CD8-positive, alpha-beta memory T cell (primary cell): ENCODE measurements at places on chromosomes 1 and 21. TPM values are rescaled to one million over a fixed set of nuclear protein-coding genes. Genes with fewer than 3 reads are reported as not detected.

TAL1 gene
- not detected for total RNA-seq

- H3K27ac ChIP-seq: no peak overlapping the region
- no peak for DNase-seq
Measured at GRCh38 chr1:55472115-55472514, 257.0 kb upstream of the USP24 start.

- no peak for DNase-seq
- H3K27ac ChIP-seq: no peak overlapping the region
- H3K36me3 ChIP-seq: no peaks in the 10 kb centered on the region
- no peaks in the 10 kb centered on the region for H3K27me3 ChIP-seq
- H3K4me3 ChIP-seq: no peak overlapping the region
Measured at GRCh38 chr1:185769136-185769535, 34.9 kb downstream of the HMCN1 start.

TOR3A gene
- 54.6 TPM for total RNA-seq

SON gene
- total RNA-seq: 339 TPM

GRCh38 chr1:34404804-34405203 is 228.1 kb downstream of the C1orf94 start:
- H3K4me3 ChIP-seq: no peak overlapping the region
- H3K27me3 ChIP-seq: no peaks in the 10 kb centered on the region
- DNase-seq: no peak
- no peaks in the 10 kb centered on the region for H3K4me1 ChIP-seq
- no peaks in the 10 kb centered on the region for H3K36me3 ChIP-seq
- no peak overlapping the region for H3K27ac ChIP-seq

- no peaks in the 10 kb centered on the region for H3K27me3 ChIP-seq
- no peak within 1 kb of the TSS for H3K4me3 ChIP-seq
- no peak within 1 kb of the TSS for H3K27ac ChIP-seq
- H3K36me3 ChIP-seq: no peaks in the 10 kb centered on the region
Measured at GRCh38 chr1:158426137-158426536, at the start of gene OR10K2. OR10K2 (minus strand) TSS chr1:158426237; CDS start chr1:158420866, 5,371 bp downstream.

DNA sequence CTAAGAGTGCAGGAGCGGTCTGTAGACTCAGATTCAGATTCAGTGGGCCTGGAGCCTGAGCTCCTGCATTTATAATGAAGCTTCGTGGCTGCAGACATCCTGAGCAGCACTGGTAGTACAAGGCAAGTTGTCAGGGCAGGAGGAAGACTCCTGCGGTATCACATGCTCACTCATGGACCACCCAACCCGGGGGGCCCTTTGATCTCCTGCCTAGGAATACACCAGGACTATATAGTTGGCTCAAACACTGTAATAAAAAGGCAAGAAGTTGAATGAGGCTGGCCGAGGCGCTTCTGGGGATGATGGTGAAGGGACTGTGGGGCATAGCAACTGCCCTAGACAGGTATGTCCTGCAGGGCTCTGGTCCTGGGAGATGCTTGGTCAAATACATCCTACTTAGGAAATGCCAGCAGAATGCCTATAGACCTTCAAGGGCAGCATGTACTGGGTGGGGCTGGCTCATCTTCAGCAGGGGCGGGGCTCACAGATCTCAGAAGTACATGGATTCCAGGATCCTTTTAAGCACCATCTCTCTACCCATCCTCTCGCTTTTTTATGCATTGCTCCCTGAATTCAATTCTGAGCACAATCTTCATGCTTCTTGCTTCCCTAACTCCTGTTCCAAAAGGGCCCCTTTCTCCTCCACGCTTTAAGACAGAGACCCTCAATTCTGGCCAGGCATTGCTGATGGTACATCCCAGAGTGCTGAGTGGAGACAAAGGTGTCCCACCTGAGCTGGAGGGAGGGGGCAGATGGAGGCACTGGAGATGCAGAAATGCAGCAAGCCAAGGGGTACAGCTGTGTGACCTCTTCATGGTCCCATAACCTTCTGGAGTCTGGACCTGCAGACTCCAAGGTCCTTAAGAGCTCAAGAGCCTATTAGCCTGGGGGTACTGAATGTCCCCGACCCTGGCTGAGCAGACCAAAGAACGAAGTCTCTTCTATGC is 2.1 kb upstream of the RAP1GAP start:
- peak overlapping the region; percentile 73 for H3K27ac ChIP-seq
- H3K4me3 ChIP-seq: no peak overlapping the region
- H3K4me1 ChIP-seq: peaks cover 26% of the 10 kb centered on the region
- DNase-seq: no peak

- peaks cover 72% of the 10 kb centered on the region for H3K4me1 ChIP-seq
- peak overlapping the region; percentile 34 for H3K4me3 ChIP-seq
- peak overlapping the region; percentile 26 for H3K27ac ChIP-seq
- no peaks in the 10 kb centered on the region for H3K27me3 ChIP-seq
Measured at GRCh38 chr1:160744199-160744851, 5.3 kb downstream of the SLAMF7 start.

DNA sequence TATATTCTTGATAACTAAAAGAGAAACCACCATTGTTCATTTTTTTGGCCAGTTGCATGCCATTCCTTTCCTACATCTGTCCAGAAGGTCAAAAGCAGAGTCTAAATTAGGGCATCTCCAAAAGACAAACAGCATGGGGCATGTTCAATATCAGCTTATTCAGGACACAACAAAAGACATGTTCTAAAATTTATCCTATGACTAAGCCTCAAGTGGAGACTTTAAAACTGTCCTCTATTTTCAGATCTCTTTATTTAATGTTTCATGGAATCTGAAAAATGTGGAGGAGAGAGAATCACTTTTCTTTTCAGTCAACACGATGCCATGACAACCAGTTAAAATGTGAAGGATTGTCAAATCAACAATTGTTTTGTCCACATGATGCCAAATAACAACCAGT is 303.4 kb upstream of the PRMT6 start:
- DNase-seq: no peak
- H3K4me1 ChIP-seq: no peaks in the 10 kb centered on the region
- H3K4me3 ChIP-seq: no peak overlapping the region
- no peak overlapping the region for H3K27ac ChIP-seq

DNA sequence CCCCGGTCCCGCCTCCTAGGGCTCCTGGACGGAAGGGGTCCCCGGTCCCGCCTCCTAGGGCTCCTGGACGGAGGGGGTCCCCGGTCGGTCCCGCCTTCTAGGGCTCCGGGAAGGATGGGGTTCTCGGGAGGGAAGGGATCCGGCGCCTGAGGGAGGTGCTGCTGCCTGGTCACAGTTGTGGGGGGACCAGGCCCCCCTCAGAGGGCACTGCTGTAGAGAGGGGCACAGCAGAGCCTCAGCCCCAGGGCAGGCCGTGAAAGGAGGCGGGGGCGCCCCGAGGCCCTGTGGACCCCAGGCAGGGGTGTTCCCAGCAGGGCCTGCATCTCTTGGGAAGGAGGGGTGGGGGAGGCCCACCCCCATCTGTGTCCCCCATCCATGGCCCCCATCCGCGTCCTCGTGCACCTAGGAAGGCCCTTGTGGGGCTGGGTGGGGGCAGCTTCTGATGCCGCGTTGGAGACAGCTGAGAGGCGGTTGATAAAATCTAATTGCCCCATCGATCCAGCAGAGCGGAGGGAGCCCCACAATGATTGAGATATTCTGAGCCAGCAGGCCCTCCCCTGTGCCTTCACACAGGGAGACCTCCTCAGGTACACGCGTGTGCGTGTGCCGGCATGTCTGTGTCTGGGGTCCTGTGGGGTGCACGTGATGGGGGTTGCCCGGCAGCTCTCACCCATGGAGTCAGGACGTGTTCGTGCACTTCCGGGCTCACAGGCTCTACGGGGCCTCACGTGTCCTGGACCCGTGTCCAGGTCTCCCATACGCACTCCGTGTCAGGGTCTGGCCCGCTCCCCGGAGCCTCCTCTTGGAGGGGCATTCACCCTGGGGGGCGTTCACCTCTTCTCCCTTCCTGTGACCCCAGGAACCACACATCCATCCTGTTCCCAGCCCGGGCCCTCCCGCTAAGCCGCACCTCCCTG is 12.9 kb downstream of the SAMD11 start:
- no peak for DNase-seq
- no peak overlapping the region for H3K27ac ChIP-seq
- H3K36me3 ChIP-seq: no peaks in the 10 kb centered on the region

DNA sequence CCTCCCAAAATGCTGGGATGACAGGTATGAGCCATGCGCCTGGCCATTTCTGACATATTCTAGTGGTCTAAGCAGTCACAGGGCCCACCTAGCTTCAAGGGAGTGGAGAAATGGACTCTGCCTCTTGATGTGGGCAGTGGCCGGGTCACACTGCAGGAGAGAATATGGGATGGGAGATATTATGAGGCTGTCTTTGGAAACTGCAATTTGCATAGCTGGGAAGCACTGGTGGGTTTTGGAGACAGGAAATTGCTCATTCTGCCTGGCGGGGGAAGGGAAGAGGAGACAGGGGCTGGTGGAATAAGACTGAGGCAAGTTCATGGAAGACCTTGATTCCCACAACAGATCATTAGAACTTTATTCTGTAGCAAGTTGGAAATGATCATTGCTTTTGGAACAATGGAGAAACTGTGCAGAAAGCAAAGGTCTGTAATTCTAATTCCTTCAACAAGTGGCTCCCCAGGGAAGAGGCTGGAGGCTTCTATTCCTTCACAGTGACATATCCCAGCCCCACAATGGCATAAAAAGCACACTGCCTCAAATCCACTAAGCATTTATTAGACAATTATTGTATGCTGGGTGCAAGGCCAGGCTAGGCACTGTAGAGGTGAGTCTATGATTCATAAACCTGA is 10.5 kb downstream of the NCMAP start:
- H3K27me3 ChIP-seq: no peaks in the 10 kb centered on the region
- no peaks in the 10 kb centered on the region for H3K4me1 ChIP-seq
- no peak overlapping the region for H3K27ac ChIP-seq
- no peaks in the 10 kb centered on the region for H3K36me3 ChIP-seq
- H3K4me3 ChIP-seq: no peak overlapping the region
- DNase-seq: no peak
